Hematopoietic multipotent progenitor cell treated with erythropoietin and hydrocortisone succinate and interleukin-3 and kit ligand, for 17 days (in vitro differentiated cells): ENCODE measurements at places on chromosomes 7 and 10.

DNA sequence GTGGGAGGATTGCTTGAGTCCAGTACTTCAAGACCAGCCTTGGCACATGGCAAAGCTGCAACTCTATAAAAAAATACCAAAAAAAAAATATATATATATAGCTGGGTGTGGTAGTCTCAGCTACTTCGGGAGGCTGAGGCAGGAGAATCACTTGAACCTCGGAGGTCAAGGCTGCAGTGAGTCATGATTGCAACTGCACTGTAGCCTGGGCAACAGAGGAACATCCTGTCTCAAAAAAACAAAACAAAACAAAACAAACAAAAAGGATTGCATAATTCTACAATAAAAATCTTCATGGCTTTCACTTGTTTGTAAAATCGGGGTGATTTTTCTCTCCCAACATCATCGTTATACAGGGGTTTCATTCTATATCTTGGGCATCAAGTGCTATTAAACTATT is 35.1 kb downstream of the GUSB start:
- DNase-seq, result no peak

- DNase-seq, result no peak
Measured at GRCh38 chr7:133275008-133275407, 22.1 kb downstream of the EXOC4 start.

DNA sequence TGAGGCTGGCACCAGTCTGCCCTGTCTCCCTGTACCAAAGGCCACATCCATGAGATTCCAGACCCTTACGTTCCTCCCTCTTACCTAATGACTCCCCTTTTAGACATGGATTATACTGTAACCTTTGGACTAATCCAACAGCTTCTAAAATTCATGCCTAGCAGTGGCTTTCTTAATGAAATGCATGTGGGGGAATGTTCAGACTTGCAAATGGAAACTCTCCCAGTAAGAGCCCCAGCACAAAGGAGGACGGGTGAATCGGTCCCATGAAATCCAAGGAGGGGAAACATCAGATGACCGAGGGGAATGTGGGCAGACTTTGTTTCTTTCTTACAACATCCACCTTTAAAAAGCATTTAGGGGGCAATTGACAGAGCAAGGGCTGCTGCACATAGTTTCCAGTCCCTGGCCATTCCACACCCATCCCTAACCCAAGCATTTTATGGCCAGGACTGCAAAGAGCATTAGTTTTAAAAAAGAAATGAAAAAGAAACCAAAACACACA is 71.5 kb downstream of the COL13A1 start:
- no peak for DNase-seq

DNA sequence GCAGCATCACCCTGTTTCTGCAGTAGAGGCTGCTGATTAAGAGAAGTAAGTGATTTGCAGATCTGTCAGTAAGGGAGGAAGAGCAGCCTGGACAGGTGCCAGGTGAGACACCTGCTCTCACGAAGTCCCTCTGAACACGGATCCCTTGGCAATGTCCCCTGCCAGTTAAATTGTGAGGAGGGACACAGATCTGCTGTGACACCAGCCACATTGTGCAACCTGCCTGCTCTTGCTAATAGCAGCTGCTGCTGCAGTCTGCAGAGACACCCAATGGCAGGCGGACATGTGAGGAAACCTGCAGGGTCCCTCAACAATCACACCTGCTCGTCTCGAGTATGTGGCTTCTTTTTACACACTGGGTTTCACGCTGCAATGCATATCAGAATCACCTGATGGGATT is 31.9 kb downstream of the ANXA11 start:
- DNase-seq, result no peak

GRCh38 chr10:34567659-34568253 is 247.3 kb downstream of the PARD3 start:
- no peak for DNase-seq

DNA sequence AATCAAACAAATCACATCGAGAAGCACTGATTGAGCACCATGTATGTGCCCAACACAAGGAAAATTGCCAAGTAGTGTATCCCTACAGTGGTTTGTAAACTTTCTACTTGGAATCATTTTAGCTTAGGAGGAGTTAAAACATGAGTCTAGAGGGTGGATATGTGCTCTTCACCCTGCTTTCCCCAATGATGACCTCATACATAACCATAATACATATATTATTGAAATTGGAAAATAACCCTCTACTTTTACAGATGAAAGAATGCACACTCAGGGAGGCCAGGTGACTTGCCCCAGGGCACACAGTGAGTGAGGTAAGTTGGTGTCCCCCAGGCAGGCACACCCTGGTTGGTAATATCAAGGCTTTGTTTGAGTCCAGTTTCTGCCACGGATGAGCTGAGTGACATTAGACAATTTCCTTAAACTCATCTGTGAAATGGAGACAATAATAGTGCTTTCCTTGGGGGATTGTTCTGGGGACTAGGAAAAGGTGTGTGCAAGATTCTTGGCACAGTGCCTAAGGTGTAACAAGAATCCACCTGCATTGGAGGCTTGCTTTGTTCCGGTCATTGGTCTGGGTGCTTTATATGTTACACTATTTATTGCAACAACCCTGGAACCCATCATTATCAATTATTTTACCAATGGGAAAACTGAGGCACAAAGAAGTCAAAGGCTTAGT is 50.7 kb downstream of the BPGM start:
- DNase-seq, result no peak

DNA sequence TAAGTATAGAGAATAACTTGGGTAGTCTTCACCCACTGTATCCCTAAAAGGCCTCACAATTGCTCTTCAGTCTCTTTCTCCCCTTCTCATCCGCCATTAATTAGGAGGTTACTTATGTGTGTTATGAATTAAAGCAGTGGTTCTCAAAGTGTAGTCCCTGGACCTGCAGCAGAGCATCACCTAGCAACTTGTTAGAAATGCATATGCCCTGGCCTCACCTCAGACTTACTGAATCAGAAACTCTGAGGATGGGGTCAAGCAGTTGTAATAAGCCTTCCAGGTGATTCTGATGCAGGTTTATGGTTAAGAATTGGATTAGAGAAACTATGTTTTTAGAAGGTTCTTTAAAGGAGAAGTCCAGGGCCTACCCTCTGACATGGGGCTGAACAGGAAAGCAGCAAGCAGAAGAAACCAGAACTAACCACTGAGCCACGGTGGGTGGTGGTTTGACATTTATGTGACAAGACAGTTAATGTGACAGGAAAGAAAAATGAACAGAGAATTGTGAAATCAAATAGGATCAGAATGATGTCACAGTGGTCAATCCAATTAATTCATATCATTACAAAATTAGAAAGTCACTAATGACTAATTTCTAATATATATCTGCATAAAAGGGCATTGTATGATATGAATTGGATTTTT is 37.6 kb downstream of the ENTPD1 start:
- DNase-seq, result no peak

DNA sequence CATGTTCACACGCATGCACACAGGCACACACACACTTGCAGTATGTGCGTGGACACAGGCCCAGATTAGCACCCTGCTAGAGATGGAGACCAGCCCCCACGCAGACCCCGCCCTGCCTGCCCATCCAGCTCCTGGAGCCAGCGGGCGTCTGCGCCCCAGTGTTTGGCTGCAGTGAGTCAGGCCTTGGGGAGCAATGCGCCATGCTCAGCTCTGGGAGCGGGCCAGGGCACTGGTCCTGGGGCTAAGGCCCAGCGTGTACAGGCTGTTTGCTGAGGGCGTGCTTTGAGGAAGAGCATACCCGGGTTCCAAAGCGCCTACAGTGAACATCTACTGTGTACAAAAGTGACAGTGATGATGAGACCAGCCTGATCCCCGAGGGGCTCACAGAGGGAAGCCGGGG is 16.0 kb upstream of the ELFN1 start:
- DNase-seq, result no peak

GRCh38 chr10:133474027-133474426 is 20.3 kb downstream of the SCART1 start:
- no peak for DNase-seq

GRCh38 chr10:23914641-23915040 is 294.3 kb upstream of the KIAA1217 start:
- no peak for DNase-seq

DNA sequence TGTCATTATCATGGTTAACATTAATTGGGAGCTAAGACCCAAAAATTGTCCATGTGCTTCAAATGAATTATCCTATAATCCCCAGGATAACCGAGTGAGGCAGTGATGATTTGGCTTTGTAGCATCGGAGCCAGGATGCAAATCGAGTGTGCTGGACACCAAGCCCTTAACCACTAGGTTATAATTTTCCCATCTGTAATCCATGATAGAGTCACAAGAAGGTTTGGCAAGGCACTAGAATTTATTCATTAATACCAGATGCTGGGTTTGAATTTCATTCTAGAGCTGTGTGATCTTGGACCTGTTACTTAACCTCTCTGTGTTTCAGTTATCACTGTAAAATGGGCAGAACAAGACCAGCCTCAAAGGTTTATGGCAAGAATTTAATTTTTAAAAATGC is 21.0 kb upstream of the ITGB1 start:
- no peak for DNase-seq

GRCh38 chr10:46223064-46223480 is 63.7 kb upstream of the ANTXRL start:
- DNase-seq, result peak; percentile 15

DNA sequence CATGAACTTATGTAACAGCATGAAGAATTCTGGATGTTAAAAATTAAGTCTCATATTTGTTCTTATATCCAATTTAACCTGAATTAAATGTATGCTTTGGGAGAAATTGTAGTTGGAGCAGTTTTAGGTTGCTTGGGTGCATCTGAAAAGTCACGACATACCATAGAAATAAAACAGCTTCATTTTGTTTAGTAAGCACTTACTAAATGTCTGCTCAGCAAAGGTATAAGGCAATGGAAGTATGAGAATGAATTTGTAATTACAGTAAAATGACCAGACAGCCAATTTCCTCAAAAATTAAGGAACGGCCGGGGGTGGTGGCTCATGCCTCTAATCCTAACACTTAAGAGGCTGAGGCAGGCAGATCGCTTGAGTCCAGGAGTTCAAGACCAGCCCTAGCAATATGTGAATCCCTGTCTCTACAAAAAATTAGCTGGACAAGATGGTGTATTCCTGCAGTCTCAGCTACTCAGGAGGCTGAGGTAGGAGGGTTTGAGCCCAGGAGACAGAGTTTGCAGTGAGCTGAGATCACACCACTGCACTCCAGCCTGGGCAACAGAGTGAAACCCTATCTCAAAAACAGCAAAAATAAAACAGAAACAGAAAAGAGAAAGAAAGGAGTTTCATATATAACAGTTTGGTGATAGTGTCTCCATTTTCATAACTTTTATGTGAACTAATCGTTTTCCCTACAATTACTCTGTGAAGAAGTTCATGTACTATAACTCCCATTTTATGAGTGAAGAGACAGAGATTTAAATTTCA is 47.2 kb upstream of the KLF6 start:
- DNase-seq, result no peak

DNA sequence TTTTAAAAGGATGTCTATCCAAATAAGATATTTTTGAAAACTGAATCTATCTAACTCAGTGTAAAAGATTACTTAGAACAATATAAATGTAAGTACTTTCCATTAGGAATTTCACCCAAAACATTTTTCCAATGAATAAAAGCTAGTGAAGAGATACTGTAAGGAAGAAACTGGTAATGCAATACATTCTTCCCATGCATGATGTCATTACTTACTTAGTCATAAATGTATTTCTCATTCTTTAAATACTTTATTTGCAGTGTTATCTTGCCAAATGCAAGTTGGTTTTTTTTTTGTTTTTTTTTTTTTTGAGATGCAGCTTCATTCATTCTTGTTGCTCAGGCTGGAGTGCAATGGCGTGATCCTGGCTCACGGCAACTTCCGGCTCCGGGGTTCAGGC is 265.6 kb downstream of the PHF14 start:
- DNase-seq, result no peak

DNA sequence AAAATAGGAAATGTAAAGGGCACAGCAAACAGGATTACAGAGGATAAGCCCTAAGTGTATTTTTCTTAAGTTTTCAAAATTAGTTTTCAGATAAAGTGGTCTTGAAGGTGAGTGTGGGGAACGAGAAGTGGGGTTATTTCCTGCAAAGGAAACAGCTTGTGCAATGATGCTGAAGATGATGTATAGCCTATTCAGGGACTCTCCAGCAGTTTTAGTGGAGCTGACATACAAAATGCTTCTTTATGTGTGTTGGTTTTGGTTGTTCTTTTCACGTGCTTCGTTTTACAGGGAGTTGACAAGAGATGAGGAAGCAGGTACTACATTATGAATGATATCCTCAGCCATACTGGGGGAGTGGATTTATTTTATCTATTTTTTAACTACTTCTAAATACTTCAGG is 20.5 kb downstream of the CASD1 start:
- no peak for DNase-seq

DNA sequence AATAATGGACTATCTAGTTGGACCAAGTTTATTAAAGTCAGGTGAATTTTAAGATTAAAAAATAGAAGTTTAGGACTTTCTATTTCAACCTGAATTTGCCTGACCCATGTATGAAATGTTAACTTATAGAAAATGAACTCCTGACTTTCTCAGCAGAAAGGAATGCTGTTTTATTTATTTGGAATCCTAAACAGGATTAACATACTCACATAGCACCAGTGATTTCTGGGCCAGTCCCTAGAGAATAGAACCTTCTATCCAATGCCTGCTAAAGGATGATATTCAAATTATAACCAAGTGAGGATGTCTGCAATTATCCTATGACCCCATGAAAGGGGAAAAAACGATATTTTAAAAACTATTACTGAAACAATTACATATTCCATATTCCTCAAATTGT is 148.8 kb downstream of the CHRM2 start:
- no peak for DNase-seq
